Non-pigmented ciliary epithelial cell (primary cell): ENCODE measurements at places on chromosomes 1 and 21.

DNA sequence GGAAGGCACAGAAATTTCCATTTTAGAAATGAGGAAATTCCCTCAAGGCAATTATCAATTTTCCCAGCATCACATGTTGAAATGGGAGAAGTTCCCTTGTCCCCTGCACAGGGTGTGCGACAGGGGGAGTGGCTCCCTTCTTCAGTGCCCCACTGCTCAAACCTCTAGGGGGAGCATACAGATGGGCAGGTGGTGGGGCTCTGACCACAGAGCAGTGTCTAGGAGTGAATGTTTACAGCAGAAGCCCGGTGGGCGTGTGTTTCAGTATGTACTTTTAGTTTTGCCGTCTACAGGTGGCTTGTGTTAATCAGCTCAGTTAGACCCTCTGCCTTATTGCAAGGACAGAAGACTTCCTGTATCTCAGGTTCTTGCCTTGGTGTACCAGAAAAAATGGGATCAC lies 493.7 kb upstream of the PLXNA2 start:
- DNase-seq: no peak

- no peak for DNase-seq
Observed at GRCh38 chr1:229843627-229844238, 217.7 kb downstream of the URB2 start.

DNA sequence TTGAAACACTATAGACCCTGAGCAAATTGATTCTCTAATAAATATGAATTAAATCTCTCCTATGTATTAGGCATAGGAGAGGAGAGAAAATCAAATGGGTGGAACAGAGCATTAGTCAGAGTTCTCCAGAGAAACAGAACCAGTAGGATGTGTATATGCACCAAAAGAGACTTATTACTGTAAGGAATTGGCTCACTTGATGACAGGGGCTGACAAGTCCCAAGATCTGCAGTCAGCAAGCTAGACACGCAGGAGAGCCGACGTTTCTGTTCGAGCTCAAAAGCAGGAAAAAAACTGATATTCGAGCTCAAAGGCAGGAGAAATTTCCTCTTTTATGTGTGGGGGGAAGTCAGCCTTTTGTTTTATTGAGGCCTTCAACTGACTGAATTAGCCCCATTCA lies 259.2 kb upstream of the KAZN start:
- DNase-seq: no peak

DNA sequence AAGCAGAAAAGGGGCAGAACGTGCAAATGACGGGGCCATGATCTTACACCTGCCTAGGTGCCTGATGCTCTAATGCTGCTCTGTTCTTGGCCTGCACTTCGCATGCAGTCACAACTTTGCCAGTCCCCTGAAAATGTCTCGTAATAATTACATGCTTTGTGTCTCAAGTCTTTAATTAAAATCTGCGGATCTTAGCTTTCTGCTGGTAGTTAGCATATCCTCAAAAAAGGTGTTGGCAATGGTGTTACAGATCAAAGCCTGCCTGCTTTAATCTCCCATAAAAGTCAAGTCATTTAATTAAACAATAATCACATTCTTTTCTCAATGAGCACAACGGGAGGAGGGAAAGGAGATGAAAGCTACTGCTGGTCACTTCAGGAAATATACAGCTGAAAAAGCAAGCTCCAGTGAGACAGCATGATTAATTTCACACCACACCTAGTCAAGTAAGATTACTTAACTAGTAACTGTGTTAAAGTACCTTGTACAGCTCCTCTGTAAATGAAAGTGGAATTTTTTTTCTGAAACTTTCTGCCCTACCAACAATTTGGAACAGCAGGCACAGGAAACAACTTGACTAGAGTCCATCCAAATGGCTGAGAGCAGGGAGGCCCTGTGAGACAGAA lies 45.8 kb downstream of the STX6 start:
- no peak for DNase-seq

- no peak for DNase-seq
Observed at GRCh38 chr1:19644681-19645410, 735 bp downstream of the NBL1 start.

GRCh38 chr1:162145966-162146696 lies 76.6 kb downstream of the NOS1AP start:
- no peak for DNase-seq

DNA sequence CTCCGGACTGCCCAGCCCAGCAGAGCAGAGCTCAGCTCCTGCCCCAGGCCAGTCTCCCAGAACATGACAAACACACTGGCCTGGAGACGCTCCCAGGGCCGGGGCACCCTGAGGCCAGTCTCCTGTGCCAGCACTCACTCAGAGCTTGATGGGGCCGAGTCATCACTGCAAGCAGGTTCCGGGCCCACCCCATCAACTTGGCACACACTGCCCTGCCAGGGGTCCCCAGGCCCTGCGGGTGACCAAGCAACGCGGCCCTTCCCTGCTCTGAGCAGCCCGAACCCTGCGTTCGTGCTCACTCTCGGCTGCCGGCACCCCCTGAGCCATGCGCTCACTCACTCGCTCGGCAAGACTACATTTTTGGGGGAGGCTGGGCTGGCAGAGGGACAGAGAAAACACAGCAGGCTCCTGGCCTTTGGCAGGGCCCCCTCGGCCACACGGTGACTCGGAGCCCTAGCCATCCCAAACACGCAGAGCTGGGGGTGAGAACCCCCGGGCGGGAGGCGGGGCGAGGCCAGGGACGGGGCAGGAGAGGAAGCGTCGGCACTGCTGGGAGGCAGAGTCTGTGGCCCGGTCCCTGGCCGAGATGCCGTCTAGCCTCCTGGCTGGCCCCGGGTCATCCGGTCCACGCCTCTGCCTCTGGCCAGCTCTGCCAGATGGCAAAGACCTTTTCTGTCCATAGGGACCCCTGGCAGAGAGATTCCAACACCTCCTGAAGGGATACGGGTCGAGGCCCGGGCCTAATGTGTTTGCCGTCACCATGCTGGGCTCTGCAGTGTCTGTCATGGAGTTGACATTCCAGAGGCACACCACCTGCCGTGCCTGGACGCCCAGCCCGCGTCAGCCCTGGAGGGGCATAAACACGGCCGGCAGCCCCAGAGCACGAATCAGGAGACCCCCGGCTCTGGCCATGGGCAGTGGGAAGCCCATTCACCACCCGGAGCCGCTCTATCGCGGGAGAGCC lies 68.0 kb downstream of the MEGF6 start:
- peak; percentile 15 for DNase-seq
